ENCODE measurements at places on chromosomes 12 and 14.

DNA sequence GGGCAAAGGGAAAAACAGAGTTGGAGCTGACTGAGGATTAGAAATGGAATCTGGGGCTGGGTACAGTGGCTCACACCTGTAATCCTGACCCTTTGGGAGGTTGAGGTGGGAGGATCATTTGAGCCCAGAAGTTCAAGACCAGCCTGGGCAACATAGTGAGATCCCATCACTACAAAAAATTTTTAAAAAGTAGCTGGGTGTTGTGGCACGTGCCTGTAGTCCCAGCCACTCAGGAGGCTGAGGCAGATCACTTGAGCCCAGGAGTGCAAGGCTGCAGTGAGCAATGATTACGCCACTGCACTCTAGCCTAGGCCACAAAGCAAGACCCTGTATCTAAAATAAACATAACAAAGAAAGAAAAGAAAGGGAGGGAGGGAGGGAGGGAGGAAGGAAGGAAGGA, 14.9 kb upstream of the DCP1B start:
- H3K27ac ChIP-seq = no peak overlapping the region
- DNase-seq = no peak
- H3K4me1 ChIP-seq = peaks cover 12% of the 10 kb centered on the region
- H3K27me3 ChIP-seq = peaks cover 18% of the 10 kb centered on the region

DNA sequence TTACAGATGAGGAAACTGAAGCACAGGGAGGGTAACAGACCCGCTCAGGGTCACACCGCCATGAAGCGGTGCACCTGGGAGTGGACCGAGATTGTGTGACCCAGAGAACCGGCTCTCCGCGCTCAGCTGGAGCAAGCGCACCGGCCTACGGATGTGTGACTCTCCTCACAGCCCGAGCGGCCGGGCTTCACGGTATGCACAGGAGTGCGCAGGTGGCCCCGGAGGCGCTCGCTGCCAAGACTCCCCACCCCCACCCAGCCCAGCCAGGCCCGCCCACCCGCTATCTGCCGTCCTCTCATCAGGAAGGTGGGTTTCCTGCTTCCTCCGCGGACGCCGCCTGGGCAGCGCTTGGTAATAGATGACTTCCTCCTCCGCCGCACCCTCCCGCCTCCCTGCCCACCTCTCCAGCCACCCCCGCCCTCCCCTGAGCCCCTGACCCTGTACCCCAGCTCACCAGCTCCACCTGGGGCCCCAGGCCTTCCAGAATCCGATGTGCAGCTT, 110.7 kb downstream of the NCOR2 start:
- H3K27ac ChIP-seq = peak overlapping the region; percentile 82
- H3K27me3 ChIP-seq = no peaks in the 10 kb centered on the region
- peaks cover 31% of the 10 kb centered on the region for H3K36me3 ChIP-seq
- H3K4me1 ChIP-seq = peaks cover 69% of the 10 kb centered on the region

- no peaks in the 10 kb centered on the region for H3K4me1 ChIP-seq
- DNase-seq = no peak
- H3K4me3 ChIP-seq = no peak overlapping the region
- peaks cover 8% of the 10 kb centered on the region for H3K27me3 ChIP-seq
Observed at GRCh38 chr14:101465795-101466448, 95.4 kb upstream of the DIO3 start.

- H3K4me1 ChIP-seq = no peaks in the 10 kb centered on the region
- H3K27ac ChIP-seq = no peak overlapping the region
- H3K4me3 ChIP-seq = no peak overlapping the region
- no peak for DNase-seq
- no peaks in the 10 kb centered on the region for H3K36me3 ChIP-seq
- H3K27me3 ChIP-seq = no peaks in the 10 kb centered on the region
Observed at GRCh38 chr12:16881986-16882570, 276.1 kb upstream of the LMO3 start.

DNA sequence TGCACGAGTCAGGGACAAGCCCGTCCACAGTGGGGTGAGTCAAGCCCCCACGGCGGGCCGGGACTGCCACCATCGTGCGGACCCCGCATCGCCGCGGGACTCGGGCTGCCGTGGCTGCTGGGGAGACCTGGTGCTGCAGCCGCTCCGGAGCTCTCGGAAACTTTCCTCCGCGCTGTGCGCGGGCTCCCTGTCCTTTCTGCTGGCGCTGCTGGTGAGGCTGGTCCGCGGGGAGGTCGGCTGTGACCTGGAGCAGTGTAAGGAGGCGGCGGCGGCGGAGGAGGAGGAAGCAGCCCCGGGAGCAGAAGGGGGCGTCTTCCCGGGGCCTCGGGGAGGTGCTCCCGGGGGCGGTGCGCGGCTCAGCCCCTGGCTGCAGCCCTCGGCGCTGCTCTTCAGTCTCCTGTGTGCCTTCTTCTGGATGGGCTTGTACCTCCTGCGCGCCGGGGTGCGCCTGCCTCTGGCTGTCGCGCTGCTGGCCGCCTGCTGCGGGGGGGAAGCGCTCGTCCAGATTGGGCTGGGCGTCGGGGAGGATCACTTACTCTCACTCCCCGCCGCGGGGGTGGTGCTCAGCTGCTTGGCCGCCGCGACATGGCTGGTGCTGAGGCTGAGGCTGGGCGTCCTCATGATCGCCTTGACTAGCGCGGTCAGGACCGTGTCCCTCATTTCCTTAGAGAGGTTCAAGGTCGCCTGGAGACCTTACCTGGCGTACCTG, 1.1 kb downstream of the PDE3A start:
- peaks cover 52% of the 10 kb centered on the region for H3K27me3 ChIP-seq
- no peak for DNase-seq
- no peak overlapping the region for H3K27ac ChIP-seq
- H3K36me3 ChIP-seq = no peaks in the 10 kb centered on the region
- peak overlapping the region; percentile 27 for H3K4me3 ChIP-seq

- no peaks in the 10 kb centered on the region for H3K27me3 ChIP-seq
- no peaks in the 10 kb centered on the region for H3K36me3 ChIP-seq
- H3K27ac ChIP-seq = no peak overlapping the region
- no peak overlapping the region for H3K4me3 ChIP-seq
- DNase-seq = no peak
Observed at GRCh38 chr12:50545213-50545612, 40.4 kb downstream of the DIP2B start.

DNA sequence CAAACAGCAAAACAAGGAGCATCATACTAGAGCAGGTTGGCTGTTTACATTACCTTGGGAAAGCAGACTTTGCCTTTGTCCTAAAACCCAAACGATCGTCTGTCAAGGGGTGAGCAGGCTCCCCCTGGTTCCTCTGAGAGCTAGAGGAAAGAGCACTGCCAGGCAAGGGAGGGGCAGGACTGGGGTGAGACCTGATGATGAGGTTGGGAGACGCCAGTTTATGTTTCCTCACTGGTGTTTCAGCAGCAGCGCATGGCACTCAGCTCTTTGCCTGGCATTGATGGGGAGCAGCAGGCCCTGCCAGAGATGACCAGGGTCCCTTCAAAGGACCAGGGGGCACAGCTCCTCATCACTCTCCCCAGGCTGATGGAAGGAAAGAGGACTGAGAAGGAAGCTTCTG, 7.9 kb upstream of the KRT2 start:
- H3K27me3 ChIP-seq = peaks cover 26% of the 10 kb centered on the region
- no peak overlapping the region for H3K27ac ChIP-seq
- DNase-seq = no peak
- peaks cover 10% of the 10 kb centered on the region for H3K4me1 ChIP-seq

GRCh38 chr14:103542605-103543088, 13.7 kb downstream of the TRMT61A start:
- H3K27ac ChIP-seq = no peak overlapping the region
- H3K4me1 ChIP-seq = no peaks in the 10 kb centered on the region
- no peak for DNase-seq
- no peaks in the 10 kb centered on the region for H3K27me3 ChIP-seq
- no peak overlapping the region for H3K4me3 ChIP-seq
- H3K36me3 ChIP-seq = no peaks in the 10 kb centered on the region

DNA sequence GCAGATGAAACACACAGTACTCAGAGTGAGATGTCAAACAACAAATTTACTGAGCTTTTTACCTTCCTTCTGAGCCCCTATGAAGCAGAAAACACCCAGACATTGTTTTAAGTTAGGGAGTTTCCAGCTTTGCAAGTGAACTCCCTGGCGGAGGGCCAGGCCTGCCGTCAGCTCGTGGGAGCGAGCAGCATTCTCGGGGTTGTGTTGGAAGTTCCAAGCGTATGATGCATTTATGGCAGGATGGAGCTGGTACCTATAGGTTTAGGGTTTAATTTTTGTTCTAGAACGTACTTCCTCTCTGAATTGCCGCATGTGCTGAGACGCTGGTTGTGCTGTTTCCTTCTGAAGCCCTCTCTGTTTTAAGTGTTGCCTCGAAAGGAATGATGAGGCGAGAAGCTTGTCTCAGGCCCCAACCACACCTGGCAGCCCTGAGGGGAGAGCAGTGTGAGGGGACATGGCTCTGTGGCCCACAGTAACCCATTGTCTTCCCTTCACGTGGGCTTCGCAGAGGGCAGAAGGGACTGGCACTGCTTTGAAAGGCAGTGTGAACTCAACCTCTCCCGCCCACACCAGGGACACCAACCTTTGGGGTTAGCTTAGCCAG, 76.6 kb downstream of the SSPN start:
- peaks cover 18% of the 10 kb centered on the region for H3K4me1 ChIP-seq
- H3K27me3 ChIP-seq = no peaks in the 10 kb centered on the region
- no peaks in the 10 kb centered on the region for H3K36me3 ChIP-seq
- no peak for DNase-seq
- H3K27ac ChIP-seq = no peak overlapping the region
- H3K4me3 ChIP-seq = no peak overlapping the region

- H3K27ac ChIP-seq = no peak overlapping the region
- H3K4me1 ChIP-seq = no peaks in the 10 kb centered on the region
- peaks cover 40% of the 10 kb centered on the region for H3K27me3 ChIP-seq
- no peaks in the 10 kb centered on the region for H3K36me3 ChIP-seq
Observed at GRCh38 chr12:132610866-132611602, 652 bp upstream of the LRCOL1 start.

- H3K27ac ChIP-seq = no peak overlapping the region
- peaks cover 19% of the 10 kb centered on the region for H3K4me1 ChIP-seq
- peak; percentile 75 for DNase-seq
- H3K27me3 ChIP-seq = no peaks in the 10 kb centered on the region
- H3K4me3 ChIP-seq = no peak overlapping the region
Observed at GRCh38 chr14:72948481-72949138, 22.3 kb downstream of the DCAF4 start.

GRCh38 chr12:84704856-84705255, 207.7 kb downstream of the SLC6A15 start:
- H3K4me3 ChIP-seq = no peak overlapping the region
- no peak for DNase-seq
- peaks cover 2% of the 10 kb centered on the region for H3K4me1 ChIP-seq
- H3K27ac ChIP-seq = no peak overlapping the region
- no peaks in the 10 kb centered on the region for H3K36me3 ChIP-seq
- H3K27me3 ChIP-seq = no peaks in the 10 kb centered on the region

DNA sequence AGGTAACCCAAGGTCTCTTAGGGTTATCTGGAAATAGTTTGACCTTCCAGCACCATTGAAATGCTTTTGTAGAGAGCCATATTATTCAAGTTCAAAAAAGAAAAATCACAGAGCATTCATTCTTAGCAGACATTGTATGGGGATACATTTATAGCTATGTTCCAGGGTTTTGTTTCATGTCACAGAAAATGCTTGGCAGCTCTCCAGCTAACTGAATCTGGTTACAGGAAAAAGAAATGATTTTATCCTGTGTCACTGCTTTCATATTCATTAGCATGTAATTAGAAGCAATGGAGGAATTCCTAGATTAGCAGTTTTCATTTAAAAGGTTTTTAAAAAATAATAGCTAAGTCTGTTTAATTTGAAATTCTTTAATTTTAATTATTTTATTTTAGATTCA, 78.9 kb downstream of the SNAPC1 start:
- no peaks in the 10 kb centered on the region for H3K36me3 ChIP-seq
- no peak for DNase-seq
- H3K27ac ChIP-seq = no peak overlapping the region
- no peak overlapping the region for H3K4me3 ChIP-seq

All from activated CD4-positive, alpha-beta memory T cell treated with anti-CD3 and anti-CD28 coated beads, Interleukin-2, amount 10 ng/mL, durations not matched to agents 7 days and 5 days (primary cell).